ENCODE measurements at places on chromosomes 3 and 15.

DNA sequence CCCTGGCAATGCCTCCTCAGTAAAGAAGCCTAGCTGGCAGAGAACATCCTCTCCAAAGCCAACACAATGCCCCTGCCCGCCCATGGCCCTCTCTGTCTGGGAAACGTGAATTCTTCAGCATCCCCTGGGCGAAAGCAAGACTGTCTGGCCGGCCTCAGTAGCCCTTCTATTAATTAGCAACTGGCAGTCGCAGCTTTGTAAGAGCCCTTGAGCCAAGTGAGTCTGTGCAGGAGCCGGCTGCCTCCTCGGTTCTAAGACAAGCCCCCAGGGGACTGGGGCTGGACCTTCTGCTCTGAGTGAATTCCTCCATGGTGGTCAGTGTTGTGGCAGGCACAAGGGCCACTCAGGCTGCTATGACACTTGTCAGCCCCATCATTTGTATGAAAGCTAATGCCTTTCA is 7.4 kb downstream of the HCN4 start:
- no peak for DNase-seq

DNA sequence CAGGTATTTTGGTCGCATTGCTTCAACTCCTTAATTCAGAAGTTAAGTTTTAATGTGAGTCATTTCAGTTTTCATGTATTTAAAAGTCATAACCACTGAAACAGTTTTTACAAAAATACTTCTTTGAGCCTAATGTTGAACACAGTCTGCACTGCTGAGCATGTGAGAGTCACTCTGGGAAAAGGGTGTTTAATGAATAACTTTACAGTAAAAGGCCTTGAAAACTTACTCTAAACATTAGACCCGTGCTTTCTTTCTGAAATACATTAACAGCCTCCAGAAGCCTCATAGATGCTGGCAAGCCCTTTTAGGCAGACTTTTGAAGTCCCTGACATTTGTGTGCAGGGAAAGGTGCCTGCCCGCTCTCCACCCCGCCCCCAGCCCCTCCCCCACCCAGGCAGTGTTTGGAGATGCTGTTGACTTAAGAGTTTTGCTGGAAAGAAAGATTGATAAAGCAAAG is 68.9 kb upstream of the NR2F2 start:
- DNase-seq = no peak

- no peak for DNase-seq
Observed at GRCh38 chr3:109265295-109265694, 51.0 kb downstream of the DPPA2 start.

GRCh38 chr15:34206011-34206410 is 3.9 kb downstream of the KATNBL1 start:
- DNase-seq = no peak

- DNase-seq = peak; percentile 56
Observed at GRCh38 chr15:44676676-44677075, 13.2 kb upstream of the SPG11 start.

- DNase-seq = no peak
Observed at GRCh38 chr15:59830098-59830497, 141.0 kb upstream of the BNIP2 start.

DNA sequence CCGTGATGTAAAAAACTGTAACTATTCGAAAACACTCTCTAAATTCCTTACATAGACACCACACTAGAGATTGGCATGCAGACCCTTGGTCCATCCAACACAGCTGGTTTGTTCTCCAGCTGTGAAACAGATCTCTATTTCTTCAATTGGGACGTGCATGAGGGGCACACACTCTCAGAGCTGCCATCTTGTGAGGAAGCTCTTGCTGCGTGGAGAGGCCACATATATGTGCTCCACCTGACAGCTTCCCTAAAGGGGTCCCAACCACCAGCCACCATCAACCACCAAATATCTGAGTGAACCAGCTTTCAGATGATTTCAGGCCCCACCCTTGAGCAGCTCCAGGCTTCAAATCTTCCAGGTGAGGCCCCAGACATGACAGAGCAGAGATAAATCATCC is 25.6 kb downstream of the SSUH2 start:
- DNase-seq = no peak

DNA sequence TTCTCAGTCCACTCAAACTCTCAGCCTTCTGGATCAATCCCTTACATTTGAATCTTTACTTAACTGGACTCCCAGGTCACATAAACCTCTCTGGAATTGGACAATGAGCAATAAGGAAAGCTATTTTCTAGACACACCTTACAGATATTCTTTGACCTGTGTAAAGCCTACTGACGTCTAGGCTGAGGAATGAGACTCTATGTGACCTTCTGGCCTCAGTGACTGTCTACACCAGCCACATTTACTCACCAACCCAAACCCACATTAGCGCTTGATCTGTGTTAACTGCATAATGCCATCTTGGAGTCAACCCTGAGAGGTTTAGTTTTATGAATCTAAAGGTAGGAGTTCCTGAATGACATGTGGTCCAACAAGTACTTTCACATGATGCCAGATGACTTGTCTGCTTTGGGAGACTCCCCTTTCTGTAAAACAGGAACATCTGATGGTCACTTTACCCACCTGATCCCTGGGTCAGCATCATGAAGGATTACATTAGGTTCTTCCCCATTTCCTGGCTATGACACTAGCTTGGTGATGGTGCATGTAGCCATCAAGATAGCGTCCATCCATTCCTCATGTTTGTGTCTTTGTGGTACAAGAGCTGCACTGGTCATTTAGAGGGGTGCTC is 11.4 kb upstream of the COMMD2 start:
- no peak for DNase-seq

- no peak for DNase-seq
Observed at GRCh38 chr3:67976663-67977062, 322.3 kb upstream of the SUCLG2 start.

DNA sequence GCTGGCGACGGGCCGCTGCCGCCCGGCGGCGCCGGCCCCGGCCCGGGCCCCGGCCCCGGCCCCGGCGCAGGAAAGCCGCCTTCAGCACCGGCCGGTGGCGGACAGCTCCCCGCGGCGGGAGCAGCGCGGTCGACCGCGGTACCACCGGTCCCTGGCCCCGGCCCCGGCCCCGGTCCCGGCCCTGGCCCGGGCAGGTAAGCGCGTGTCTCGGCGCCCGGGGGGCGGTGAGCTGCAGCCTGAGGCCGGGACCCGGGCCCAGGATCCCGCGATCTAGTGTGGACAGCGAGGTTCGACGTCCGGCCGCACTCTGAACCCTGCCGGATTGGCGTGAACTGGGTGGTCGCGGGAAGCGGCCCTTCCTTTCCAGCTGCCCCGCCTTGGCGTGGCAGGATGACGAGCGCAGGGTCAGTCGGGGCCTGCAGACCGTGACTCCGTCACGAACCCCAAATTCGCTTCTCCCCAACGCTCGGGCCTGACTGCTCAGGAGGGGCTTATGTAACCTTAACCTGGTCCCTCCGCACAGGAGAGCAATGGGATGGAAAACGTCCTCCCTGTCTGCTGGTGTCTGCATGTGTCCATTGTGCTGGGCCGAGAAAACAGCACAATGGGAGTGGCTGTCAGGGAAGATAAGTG is 472 bp downstream of the BSN start:
- DNase-seq = no peak

- DNase-seq = no peak
Observed at GRCh38 chr15:61558172-61559136, 329.4 kb upstream of the RORA start.

GRCh38 chr15:63022663-63023062 is 19.9 kb upstream of the TPM1 start:
- no peak for DNase-seq

GRCh38 chr3:127052121-127052561 is 69.2 kb downstream of the PLXNA1 start:
- no peak for DNase-seq

DNA sequence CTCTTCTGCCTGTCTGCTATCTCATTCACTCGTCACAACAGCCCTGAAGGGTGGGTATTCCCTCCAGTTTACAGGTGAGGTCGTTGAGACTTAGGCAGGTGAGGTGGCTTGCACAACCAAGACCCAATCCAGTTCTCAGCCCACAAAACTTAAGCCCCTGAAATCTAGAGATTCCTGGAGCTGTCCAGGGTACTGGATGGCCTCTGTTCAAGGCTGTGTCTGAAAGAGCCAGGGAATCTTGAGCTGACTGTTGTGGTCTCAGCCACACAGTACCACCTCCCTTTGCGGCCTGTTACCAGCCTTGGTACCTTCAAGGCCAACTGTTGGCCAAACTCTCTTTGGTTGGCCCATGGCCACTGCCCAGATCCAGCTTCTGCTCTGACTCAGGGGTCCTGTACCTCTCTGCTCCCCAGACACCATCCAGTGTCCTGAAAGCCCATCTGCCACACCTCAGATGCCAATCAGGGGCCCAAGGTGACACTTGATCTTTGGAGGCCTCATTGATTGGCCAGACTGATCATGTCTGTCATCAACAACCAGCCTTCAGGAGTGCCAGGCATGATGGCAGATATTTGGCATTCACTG is 10.9 kb upstream of the FAM107A start:
- no peak for DNase-seq

GRCh38 chr3:138254216-138254615 is 67.1 kb downstream of the ARMC8 start:
- no peak for DNase-seq

DNA sequence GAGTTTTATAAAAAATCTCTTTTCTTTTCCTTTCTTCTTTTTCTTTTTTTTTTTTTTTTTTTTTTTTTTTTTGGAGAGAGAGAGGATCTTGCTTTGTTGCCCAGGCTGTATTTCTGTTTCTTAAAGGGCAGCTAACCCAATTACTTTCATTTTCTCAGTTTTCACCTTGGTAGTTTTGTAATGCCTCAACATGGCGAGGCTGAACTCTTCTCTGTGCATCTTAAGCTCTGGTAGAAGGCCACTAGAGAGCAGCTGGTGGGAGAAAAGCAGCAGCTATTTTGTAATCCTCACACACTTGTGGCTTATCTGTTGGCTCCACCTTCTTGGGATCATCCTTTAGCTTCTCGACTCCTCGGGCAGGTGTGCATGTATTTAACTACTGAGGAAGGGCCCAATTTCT is 152.2 kb upstream of the MEIS2 start:
- DNase-seq = no peak

- DNase-seq = no peak
Observed at GRCh38 chr15:40192942-40193341, 32.1 kb downstream of the BUB1B start.

DNA sequence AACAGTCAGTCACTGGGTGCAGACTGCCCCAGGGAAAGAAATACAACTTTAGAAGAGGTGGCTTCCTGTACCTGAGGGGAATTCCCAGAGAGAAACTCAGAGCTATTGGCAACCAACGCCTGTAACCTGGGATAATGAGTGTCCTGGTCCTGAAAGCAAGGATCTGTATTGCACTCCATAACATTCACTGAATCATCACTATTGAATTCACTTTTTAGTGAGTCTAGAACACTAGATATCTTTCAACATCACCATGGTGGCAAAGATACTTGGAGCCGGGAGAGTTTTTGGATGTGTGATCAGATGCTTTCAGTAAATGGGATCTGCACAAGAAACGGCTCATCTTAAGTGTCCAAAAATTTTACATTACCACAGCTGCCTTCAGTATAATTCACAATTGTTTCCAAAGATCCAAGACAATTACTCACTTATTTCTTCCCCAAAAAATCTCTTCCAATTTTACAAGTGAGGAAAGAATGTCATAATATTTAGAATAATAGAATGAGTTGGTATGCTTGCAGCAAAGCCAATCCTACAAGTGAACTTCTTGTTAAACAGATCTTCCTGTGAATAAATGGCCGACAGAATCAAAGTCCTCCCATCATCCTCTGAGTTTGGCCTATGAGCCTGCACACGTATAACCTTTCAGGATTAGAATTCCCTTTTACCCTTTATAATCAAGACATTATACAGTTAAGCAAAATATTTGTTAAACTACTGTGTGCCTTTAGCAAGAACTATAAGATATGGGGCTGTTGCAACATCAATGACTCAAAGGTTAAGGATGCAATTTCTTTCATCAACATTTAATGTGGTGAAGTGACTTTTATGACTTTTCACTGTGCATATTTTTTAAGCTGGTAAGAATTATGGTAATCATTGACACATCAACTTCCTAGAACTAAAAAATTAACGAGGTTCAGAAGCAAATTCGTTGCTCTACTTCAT is 243.3 kb upstream of the COL8A1 start:
- DNase-seq = no peak

GRCh38 chr3:177250151-177250550 is 52.9 kb upstream of the TBL1XR1 start:
- no peak for DNase-seq

- DNase-seq = peak; percentile 24
Observed at GRCh38 chr3:185290266-185290665, 36.4 kb upstream of the EHHADH start.

DNA sequence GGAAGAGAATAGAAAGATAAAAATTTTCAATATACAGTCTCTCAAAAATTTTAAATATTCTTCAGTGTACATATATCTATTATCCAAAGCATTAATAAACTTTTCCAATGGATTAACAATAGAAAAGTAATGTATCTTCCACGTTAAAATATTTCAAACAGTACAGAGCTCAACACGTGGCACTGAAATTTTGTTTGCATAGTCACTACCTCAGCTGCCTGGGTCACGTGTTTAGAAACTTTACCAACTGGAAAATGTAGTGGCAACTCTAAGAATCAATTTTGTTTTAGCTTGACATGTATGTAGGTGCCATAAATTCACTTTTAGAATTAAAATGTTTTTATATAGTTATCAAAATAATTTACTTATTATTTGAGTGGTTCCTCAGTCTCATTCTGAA is 85.3 kb downstream of the CNTN3 start:
- no peak for DNase-seq

DNA sequence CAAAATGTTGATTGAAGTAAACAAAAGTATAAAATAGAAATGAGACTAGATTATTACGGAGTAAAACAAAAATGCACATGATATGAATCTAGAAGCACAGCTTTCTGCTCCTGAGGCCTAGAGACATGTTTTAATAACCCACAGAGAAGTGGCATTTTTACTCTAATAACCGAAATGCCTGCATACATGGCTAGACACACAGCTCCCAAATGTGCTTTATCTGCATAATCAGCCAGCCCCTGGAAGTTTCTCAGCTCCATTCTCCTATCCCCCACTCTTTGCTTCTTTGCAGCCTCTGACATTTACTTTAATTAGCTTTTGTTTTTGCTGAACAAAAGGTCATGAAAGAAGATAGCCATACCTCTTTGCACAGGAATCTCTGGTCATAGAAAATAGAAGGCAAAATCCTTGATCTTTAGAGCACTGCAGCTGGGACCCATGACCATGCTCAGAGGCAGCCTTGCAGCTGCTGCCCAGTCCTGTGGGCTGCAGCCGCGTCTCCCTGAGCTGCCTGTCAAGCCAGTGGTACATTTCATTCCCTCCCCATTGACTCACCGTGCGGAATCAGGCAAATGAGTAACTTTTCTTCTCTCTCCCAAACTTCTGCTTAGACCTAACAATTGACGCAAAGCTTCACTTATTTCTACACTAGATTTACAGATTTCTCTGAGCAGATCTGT is at the start of gene VEPH1:
Gene VEPH1, minus strand, starts transcription at position 501 of the 680 bp plus-strand sequence. CDS start 8,067 bp downstream, outside the sequence.
- DNase-seq = no peak

GRCh38 chr15:57419335-57419734 is 43.0 kb downstream of the CGNL1 start:
- DNase-seq = no peak

DNA sequence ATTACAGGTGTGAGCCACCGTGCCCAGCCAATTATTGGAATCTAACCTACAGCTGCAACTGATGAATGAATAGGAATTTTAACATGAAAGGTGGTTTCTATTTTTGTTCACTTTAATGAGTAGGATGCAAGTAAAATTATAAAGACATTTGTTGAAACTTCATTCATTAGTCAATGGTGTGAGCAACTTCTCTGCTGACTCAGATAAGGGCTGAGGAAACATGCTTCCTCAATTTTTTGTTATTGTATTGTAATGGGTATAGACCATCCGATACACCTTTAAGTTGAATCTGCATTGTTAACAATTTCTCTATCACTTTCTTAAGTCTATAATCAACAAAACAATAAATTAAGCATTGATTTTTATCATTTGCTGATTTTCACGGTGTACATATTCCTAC is 127.8 kb downstream of the STAG1 start:
- no peak for DNase-seq

All from T-helper 2 cell treated with Interferon-gamma antibody and Interleukin-4, amounts not matched to agents 5 μg/mL and 100 μg/mL, for 36 hours (primary cell).